ENCODE measurements at places on chromosomes 16 and 17.

DNA sequence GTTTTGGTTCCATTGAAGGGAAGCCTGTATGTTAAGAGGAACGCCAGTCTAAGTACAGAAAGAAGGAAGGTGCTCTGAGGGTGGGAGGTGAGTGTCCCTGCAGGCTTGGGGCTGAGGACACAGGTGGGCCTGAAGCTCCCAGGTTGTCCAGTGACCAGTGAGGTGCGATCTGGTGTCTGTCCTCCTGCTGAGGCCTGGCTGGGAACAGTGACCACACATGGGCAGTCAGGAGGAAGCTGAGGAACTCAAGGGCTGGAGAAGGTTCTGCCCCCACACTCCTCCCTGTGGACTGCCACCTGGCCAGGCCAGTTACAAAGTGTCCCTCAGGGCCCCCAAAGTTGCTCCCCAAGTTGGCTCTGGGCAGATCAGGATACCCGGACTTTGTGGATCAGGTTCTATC lies 102.1 kb downstream of the N4BP1 start:
- no peak for DNase-seq

GRCh38 chr17:64739316-64740058 lies 77.4 kb upstream of the SMURF2 start:
- no peak for DNase-seq

GRCh38 chr16:84058211-84058610 lies 15.6 kb upstream of the SLC38A8 start:
- DNase-seq: no peak

- DNase-seq: no peak
These were observed 17.1 kb upstream of the CPSF4L start for GRCh38 chr17:73278465-73279453.
